ENCODE measurements at places on chromosomes 1 and 21.
A peak's percentile ranks its signal among the peaks of the same experiment; 100 is the strongest.

GRCh38 chr1:154425172-154425571, 20.0 kb downstream of the IL6R start:
- DNase-seq: no peak

DNA sequence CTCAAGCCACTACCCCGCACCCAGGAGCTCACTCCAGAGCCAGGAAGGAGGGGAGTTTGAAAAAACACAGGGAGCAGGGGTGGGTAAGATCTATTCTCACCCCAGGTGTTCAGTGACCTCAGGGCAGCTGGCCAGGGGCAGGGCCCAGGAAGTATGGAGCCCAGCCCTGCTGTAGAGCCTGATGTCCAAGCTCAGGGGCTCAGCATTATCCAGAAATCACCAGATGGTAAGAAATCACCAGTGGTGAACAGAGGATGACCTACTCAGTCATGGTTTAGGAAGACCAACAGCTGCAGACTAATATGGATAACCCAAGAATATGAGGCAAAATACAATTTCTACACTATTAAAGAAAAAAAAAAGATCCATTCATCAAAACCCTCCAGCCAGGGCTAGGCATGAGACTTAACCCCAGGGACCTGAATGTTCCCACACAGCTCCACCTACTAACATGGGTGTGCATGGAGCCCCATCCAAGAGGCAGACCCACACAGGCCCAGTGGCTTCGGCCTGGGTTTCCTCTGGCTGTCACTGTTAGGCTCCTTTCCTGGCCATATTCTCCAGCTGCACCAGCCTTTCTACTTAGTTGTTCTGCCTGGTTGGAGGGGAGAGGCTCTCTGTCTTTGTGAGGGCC, 67.6 kb downstream of the KCNN3 start:
- DNase-seq: no peak

DNA sequence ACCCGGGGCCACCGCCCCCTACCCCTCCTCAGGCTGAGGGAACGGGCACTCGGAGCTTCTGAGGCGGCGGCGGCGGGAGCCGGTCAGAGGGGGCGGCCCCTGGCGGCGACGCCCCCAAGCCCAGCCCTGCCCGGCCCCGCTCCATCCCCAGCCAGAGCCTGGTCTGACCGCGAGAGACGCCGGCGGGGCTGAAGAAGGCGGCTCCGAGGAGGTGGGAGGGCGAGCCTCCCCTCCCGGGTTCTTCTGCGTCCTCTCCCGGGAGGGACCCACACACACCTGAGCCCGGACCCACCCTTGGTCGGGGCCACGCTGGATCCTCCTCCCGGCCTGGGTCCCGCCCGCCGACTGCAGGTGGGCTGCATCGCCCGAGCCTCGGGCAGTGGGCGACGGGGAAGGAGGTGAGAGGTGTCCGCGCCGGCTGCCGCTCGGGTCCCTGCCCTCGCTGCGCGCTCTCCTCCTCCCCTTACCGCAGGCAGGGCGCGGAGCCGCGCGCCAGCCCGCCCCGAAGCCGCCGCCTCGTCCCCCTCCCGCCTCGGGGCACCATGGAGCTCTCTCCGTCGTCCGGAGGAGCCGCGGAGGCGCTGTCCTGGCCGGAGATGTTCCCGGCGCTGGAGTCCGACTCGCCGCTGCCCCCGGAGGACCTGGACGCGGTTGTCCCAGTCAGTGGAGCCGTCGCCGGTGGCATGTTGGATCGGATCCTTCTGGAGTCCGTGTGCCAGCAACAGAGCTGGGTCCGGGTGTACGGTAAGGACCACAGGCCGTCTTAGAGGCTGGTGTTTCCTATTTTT, at the start of gene RASAL2:
TSS of gene RASAL2 (plus strand) at position 154 of the 788 bp plus-strand sequence. CDS start at position 543, 389 bp downstream.
- DNase-seq: peak; percentile 50

- DNase-seq: no peak
Observed at GRCh38 chr1:50393522-50394120, 29.6 kb downstream of the DMRTA2 start.

GRCh38 chr1:181128592-181129497, 40.3 kb downstream of the IER5 start:
- no peak for DNase-seq
